ENCODE measurements at places on chromosomes 5 and 9. TPM values are rescaled to one million over a fixed set of nuclear protein-coding genes. Genes with fewer than 3 reads are reported as not detected.

LCN12 gene
- total RNA-seq, result 2.4 TPM

DEPDC1B gene
- total RNA-seq, result 32.4 TPM

FOXD4L3 gene
- total RNA-seq, result not detected

PCDHB16 gene
- total RNA-seq, result not detected

MRPL36 gene
- total RNA-seq, result 39.0 TPM

PAPPA gene
- 0.10 TPM for total RNA-seq

SPATA31D4 gene
- not detected for total RNA-seq

GLT6D1 gene
- not detected for total RNA-seq

HSD17B3 gene
- total RNA-seq, result not detected

IFNA13 gene
- not detected for total RNA-seq

TAF11L10 gene
- not detected for total RNA-seq

All from activated naive CD4-positive, alpha-beta T cell treated with anti-CD3 and anti-CD28 coated beads, Interleukin-2, amount 10 ng/mL, durations not matched to agents 5 hours and 36 hours (primary cell).